Hindlimb muscle (tissue), 1 donor: ENCODE measurements at places on chromosomes 16 and 17. TPM values are rescaled to one million over a fixed set of nuclear protein-coding genes. Genes with fewer than 3 reads are reported as not detected.

Gene SPNS2
- 7.9 TPM for polyA plus RNA-seq

Gene ABCC12
- 0.10 TPM for polyA plus RNA-seq

GRCh38 chr17:79600681-79601131 lies 10.1 kb downstream of the RBFOX3 start:
- no peak for DNase-seq

DNA sequence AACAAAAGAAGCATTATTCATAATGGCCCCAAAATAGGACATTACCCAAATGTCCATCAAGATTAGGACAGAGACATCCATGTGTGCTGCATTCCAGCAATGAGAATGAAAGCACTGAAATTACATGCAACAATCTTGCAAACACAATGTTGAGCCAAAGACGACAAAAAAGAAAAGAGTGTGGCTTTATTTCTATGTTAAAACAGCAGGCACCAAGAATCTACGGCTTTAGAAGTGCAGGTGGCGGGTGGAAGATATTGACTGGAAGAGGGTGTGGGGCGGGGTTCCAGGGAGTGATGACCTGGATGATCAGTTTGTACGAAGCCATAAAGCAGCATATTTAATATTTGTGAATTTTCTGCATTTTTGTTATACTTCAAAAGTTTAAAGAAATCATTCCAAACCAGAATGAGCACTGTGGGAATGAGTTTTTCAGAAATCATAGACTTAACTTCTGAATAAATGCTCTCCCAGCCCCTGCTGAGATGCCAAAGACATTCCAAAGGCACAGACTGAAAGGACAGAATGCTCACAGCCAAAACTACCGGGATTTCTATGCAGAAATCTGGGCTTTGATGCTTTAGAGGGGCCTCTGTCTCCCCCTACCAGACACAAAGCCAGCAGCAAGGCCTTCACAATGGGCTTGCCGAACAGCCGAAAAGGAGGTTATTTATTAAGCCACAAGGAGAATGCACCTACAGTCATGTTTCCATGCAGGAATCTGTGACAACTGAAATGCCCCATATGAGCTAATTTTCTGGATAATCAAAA lies 361.6 kb downstream of the GRIN2A start:
- no peak for DNase-seq

- DNase-seq = no peak
Observed at GRCh38 chr16:46693598-46693997, 4.1 kb downstream of the ORC6 start.

DNA sequence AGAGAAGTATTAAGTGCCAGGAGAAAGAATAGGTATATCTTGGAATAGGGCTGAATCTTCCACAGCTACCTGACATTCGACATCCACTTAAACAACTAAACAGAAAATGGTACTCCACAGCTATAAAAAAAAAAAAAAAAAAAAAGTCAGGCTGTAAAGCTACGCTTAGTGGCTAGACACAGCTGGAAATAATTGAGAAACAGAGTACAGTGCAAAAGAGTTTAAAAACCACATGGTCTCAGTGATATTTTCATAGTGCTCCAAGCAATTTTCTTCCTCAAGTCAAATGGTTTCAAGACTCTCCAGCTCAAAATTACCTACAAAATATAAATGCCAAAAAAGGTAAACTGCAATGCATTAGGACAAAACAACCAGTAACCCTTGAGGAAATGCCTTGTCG lies 607.1 kb downstream of the KCNJ2 start:
- no peak for DNase-seq

- DNase-seq = no peak
Observed at GRCh38 chr16:50334106-50334975, 34.4 kb downstream of the BRD7 start.

DNA sequence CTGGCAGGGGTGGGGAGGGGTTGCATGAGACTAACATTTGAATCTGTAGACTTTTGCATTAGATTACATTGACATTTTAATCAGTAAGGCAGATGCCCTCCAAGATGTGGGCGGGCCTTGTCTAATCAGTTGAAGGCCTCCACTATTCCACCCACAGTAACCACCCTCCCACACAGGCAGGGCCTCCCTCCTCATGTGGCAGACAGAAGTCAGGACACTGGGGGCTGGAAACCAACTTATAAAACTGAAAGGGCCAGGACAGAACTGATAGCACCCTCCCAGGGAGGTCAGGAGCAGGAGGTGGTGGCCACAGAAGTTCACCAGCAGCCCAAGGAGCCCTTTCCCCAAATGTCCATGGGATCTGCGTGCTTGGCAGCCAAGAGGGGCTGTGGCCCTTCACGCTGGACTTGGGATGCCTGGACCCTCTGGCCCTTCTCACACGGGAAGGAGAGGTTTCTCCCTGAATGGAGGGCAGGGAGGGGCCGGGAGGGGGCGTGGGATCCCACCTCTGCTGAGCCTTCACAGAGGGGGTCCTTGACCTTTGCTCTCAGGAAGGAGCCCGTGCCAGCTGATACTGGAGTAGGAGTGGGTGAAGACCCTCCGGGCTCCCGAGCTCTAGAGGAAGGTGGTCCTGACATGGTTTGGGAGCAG lies 4.6 kb downstream of the PYCR1 start:
- no peak for DNase-seq

- DNase-seq = no peak
Observed at GRCh38 chr16:3242709-3243108, 7.8 kb upstream of the ZNF200 start.

- DNase-seq = no peak
Observed at GRCh38 chr16:87252269-87252970, 64.8 kb downstream of the C16orf95 start.

DNA sequence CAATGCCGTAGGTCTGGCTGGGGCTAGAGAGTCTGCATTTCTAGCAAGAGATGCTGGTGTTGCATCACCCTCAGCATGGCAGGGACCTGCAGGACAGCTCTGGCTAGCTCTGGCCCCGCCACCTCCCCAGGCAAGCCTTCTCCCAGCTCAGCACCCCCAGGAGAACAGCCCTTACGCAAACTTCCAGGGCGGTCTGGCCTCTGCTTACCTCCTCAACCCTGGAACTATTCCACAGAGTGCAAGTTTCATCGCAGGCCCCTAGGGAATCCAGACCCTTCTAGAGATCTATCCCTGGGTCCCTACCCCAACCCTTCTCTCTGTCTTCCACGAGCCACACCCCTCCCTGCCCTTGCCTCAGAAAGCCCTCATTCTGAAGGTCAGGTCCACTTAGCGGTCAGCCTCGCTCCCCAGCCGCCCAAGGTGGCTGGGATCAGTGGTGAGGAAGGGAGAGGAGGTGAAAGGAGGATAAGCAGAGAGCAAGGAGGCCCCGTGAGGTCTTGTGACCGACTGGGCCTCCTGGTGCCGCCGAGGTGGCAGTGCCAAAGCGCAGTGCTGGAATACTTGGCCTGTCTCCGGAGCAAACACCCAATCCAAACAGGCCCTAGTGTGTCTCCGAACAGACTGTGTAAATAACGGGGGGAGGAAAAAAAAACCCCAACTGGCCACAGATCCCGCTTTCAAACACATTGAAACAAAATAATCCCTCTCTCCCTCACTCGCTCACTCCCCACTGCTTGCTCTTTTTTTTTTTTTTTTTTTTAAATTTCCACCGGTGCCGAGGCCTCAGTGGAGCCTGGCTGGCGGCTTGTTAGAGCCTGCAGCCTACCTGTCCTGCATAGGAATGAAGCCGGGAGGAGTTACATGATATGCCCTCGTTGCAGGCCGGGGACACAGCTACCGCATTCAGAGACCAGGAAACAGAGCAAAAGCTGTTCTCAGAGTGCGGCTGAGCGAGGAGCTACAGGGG lies 380.9 kb downstream of the SOX9 start:
- no peak for DNase-seq

DNA sequence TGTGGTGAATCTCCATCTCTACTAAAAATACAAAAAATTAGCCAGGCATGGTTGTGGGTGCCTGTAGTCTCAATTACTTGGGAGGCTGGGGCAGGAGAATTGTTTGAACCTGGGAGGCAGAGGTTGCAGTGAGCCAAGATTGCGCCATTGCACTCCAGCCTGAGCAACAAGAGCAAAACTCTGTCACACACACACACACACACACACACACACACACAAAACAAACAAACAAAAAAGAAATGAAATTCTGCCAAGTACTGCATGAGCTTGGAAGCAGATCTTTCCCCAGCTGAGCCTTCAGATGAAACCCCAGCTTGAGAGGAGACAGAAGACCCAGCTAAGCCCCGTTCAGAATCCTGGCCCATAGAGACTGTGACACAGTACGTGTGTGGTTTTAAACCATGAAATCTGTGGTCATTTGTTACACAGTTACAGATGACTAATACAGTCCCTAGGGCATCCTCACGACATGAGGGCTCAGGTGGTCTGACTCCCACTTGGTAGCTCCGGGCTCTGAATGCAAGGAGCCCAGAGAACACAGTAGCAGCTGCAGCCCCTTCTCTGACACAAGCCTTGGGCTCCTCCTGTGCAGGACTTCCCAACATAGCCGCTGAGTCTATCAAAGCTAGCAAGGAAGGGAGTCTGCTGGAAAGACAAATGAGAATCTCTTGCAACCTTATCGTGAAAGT lies 132.8 kb downstream of the SEC14L1 start:
- no peak for DNase-seq

DNA sequence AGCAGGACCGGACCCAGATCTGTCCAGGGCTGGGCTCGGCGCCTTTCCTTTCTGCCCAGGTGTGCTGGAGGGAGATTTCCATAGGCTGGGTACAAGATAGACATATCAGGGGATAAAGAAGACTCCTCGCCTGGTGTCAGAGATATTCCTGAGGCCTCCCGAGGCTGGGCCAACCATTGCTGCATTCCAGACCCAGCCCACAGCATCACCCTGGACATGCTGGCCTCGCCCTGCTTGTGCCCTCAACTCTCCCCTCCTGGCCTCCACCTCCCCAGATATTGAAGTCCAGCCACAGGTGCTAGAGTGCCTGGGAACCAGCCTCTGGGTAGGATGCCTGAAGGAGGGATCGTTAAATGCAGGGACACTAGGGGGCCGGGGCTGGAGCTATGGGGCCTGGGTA lies 2.1 kb downstream of the CD300LG start:
- no peak for DNase-seq

- no peak for DNase-seq
Observed at GRCh38 chr17:77274096-77274845, 133.5 kb downstream of the SEC14L1 start.

DNA sequence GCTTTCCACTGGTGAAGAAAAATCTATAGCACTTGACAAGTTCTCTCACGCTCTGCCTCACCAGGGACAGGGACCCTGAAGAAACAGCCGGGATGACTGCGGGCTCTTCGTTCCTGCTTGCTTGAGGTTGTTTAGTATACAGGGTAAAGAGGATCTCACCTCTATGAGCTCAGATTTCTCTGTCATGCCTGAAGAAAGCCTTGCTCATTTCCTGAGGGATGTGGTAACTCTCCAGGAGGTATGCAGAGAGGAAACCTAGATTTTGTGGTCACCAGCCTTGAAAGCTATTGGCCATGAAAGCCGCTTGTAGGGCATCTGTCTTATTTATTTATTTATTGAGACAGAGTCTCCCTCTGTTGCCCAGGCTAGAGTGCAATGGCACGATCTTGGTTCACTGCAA lies 23.2 kb downstream of the USP43 start:
- DNase-seq = no peak

GRCh38 chr16:58018803-58019202 lies 6.8 kb upstream of the MMP15 start:
- DNase-seq = no peak

- DNase-seq = no peak
Observed at GRCh38 chr17:77894126-77894956, 64.2 kb upstream of the TNRC6C start.

DNA sequence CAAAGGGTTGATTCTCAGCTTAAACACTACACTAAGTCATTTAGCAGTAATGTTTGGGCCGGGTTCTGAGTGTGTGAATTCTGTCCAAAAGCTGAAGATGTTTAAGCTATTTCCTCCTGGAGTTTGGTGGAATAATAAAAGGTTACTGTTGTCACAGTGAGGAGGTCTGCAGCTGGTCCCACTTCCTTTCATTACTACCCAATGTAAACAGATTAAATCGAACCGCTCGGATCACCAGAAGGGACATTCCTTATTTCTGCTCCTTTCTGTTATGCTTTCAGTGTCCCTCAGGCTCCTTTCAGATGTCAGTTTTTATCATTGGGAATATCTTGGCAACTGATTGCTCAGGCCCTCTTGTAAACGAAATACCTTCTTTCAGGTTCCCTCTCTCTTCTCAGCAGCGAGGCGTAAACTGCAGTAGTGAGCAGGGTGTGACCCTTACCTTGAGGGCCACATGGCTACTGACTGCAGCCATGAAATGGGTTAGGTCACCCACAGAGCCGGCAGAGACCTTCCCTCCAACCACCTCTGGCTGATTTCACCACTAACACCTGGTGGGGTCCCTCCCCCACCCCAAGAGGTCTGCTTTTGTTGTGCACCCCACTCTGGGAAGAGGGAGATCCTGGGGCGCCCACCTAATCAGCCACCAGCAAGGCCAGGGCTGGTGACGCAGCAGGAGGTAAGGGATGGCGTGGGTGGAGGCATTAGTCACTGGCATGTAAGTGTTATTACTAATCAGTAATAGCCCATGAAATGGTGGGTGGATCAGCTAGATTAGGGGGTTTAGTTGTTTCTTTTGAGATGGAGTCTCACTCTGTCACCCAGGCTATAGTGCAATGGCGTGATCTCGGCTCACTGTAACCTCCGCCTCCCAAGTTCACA lies 117.6 kb downstream of the VPS53 start:
- no peak for DNase-seq

DNA sequence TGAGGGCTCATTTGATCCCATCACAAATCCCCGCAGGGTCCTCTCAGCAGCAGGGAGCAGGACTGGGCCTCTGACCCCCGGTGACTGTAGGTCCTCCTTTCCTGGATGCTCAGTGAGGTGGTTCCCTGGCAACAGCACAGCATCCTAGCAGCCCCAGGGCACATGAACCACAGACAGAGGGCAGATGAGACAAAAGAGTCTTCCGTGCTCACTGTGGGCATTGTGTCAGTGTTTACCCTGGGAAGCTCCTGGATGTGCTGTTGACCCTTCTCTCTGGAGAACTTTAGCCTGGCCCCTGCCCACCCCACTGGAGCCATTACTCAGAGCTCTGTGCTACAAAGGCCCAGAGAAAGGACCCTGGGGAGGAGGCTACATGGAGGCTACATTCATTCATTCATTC lies 21.7 kb upstream of the TMEM220 start:
- DNase-seq = no peak

- no peak for DNase-seq
Observed at GRCh38 chr17:22242472-22242871, 550.1 kb downstream of the KCNJ18 start.

GRCh38 chr17:39735882-39736281 lies 1.9 kb upstream of the GRB7 start:
- DNase-seq = no peak
